ENCODE measurements at places on chromosomes 16 and 17.

- DNase-seq, result no peak
These were observed 9.2 kb downstream of the ABCA3 start for GRCh38 chr16:2331199-2331930.

DNA sequence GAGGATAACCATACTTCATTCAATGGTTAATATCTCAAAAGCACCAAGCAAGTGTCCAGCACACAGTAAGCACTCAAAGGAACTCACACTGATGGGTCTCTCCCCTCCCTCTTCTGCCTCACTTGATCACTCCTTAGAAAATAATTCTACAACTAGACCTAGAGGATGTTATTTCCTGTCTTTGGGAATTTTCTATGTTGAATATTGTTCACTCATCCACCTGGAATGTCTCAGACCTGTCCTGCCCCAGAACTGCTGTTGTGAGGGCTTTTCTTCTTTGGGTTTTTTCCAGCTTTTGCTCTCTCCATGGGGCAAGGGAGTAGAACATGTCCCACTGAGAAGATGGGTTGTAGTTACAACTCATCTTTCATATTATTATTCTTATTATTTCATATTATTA lies 25.3 kb downstream of the NXPH3 start:
- no peak for DNase-seq

GRCh38 chr16:9607515-9608230 lies 516.2 kb downstream of the HAPSTR1 start:
- DNase-seq, result no peak

DNA sequence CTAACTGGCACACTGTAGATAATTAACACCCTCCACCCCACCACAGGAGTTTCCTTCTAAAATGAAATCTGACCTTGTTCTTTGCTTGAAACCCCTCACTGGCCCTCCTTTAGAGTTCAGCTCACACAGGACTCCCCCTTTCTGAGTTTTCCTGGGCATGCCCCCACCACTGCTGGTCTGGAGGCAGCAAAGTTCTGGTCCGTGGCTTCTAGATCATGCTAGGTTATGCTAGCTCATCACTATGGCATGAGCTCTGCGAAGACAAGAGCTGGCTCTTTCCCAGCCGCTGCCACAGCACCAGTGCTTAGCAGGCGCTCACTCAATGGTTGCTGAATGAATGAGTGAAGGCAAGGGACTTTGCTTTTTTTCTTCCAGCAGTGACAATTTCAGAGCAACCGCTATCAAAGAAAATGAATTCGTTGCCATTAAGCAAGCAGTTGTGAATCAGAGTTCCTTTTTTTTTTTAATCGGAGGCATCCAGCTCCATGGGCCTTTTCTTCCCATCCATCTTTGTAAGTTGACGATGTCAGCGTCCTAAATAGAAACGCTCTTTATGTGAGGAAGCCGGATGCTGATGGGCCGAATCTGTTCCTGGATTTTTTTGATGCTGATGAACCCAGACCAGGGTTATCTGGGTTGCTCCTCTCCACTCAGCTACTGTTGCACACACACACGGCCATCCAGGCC lies 80.8 kb upstream of the NOL11 start:
- DNase-seq, result no peak

- no peak for DNase-seq
These were observed 119.2 kb downstream of the PITPNC1 start for GRCh38 chr17:67496286-67496685.
